Astrocyte (in vitro differentiated cells and primary cell): ENCODE measurements at places on chromosomes 7 and 10. TPM values are rescaled to one million over a fixed set of nuclear protein-coding genes. Genes with fewer than 3 reads are reported as not detected.

DNA sequence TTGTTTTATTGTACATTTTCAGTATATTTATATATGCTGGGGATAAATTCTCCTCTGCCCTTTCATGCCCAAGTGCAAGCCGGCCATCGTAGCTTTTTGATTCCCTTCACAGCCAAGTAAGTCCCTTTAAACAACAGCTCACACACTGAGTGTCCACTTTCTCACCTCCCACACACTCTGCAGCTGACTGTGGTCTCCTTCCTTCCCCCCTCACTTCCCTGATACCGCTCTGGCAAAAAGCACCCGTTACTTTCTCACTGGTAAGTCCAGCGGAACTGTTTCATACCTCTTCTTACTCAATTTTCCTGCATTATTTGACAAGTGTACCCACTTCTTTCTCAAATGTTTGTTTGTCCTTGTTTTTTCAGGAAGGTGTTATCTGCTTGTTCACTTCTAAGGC, 35.2 kb downstream of the MGAM start:
- DNase-seq, result no peak

DNA sequence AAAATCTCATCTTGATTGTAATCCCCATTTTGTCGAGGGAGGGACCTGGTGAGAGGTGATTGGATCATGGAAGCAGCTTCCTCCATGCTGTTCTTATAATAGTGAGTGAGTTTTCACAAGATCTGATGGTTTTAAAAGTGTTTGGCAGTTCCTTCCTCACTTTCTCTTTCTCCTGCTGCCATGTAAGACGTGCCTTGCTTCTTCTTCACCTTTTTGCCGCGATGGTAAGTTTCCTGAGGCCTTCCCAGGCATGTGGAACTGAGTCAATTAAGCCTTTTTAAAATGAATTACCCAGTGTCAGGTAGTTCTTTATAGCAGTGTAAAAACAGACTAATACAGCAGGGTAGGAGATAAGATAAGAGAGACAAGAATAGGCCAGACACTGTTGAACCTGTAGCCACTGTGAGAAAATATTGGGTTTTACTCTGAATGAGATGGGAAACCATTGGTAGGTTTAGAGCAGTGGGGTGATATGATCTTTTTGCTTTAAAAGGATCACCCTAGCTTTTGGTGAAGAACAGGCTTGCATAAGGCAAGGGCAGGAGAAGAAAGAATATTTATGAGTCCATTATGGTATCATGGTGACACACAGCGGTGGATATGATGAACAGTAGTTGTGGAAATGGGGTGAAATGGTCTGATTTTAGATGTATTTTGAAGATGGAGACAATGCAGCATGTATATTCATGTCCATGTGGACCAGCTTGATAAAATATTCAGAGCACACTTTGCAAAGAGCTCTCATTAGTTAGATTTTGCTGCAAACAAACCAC, 11.5 kb downstream of the OR6B1 start:
- DNase-seq, result no peak

GRCh38 chr7:44797329-44798258, 1.1 kb downstream of the PPIA start:
- DNase-seq, result peak; percentile 77

GRCh38 chr7:6165521-6166320, 106.7 kb downstream of the CYTH3 start:
- DNase-seq, result no peak

DNA sequence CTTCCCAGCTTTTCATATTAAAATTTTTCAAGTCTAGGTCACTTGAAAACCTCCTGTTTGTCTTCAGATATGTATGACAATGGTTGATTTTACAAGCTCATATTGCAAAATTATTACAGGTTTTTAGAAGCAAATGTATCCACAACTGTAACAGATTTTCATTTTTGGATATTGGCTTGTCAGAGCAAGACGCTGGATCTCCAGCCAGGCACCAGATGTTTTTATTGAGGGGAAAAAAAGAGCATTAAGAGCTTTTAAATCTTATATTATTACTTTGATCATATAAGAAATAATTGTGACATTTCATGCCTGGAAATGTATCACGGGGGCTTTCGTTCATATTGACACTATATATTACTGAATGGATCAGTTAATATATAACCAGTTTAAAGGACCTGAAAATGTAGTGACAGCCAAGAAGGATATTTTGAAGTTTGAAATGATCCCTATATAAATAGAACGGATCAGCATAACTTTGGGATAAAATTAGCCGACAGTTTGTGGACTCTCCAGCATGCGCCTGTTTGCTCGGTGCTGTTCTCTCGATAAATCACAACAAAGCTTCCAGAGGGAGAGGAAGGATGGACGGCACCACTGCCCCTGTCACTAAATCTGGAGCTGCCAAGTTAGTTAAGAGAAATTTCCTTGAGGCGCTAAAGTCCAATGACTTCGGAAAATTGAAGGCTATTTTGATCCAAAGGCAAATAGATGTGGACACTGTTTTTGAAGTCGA, at the start of gene ASB4:
TSS of gene ASB4 (plus strand) at position 553 of the 733 bp plus-strand sequence. CDS start at position 582, 29 bp downstream.
- DNase-seq, result no peak

- DNase-seq, result no peak
Measured at GRCh38 chr7:47561715-47562446, 20.0 kb downstream of the TNS3 start.

- DNase-seq, result no peak
Measured at GRCh38 chr10:69645296-69646184, 15.5 kb downstream of the FAM241B start.

GRCh38 chr7:26156451-26157420, 4.7 kb downstream of the NFE2L3 start:
- peak; percentile 96 for DNase-seq

GRCh38 chr10:107856047-107856315, 691.5 kb upstream of the SORCS1 start:
- DNase-seq, result no peak

DNA sequence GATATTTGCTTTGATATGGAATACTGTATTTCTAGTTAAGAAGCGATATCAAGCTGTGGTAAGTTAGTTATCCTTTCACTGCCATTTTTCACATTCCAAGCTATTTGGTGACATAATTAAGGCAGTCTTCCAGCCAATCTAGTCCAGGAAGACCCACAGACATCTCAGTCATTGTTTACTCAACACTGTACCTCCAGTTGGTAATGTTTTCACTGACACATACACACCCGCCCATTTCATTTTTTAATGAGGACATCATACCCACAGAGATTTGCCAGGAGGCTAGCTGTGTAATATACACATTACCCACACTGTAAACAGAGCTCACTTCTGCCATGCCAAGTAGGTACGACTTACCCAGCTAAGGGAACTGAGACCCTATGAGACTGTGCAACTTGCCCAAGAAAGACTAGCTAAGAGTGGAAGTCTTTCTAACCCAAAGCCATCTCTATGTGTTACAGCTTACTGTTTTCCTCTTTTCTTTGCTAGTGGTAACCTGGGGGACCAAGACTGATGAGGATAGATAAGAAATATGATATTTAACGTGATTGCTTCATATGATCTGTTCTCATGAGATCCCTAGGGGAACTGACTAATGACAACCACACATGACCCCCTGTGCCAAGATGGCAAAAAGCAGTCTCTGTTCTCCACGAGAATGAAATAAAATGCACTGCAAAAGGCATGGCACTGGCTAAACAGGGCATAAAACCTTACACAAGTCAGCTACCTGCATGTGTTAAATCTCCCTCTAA, 179.0 kb downstream of the DGKI start:
- peak; percentile 97 for DNase-seq

DNA sequence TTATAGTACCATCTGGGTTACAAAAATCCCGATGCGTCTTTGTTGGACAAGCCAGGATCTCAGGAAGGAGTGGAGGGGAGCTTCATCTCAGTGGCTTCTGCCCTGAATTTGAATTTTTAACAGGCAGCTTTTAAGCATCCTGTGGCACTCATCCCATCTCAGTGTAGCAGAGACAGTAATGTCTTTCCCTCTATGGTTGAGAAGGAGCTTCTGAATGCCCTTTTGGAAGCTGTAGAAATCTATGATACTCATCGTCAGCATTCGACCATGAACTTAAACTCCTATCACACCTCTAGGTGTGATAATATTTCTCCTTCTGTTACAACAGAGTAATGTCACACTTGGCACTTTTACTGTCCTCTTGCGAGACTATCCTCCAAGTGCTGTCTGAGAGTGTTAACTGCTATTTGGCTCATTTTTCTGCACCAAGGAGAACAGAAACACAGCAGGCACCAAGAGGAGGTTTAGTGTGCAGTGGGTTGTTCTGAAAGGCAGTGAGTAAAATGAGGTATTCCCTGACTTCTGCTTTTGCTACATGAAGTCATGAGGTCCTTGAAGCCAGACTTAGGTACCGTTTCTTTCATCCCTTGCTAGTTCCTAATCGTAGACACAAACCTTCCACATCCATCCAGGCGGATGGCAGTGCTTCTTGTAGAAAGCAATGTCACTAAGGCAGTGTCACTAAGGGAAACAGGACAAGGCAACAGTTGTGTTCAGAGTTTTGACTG, 177.4 kb downstream of the CELF2 start:
- DNase-seq, result no peak

DNA sequence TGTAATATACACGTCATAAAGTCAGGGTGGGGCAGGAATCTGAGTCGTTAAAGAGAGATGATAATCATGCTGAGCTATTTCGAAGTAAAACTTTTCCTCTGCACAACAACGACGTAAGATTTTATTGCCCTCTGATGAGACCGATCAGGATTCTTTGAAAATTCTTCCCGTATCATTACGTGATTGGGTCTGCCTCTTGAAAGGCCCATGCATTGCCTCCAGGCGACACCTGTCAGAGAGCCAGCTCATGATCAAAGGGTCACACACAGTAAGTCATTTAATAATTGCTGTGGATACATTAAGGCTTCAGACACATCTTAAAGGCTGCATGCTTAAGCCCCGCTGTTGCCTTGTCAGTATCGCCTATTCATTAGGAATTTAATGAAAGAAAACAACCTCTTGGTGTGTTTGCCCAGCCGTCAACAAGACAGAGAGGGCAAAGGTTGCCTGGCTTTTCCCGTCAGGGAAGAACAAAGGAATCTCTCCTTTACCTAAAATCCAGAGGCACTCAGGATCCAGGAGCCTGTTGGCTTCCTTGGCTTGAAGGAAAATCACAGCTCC, 189.0 kb upstream of the SH2B2 start:
- no peak for DNase-seq

GRCh38 chr10:80530251-80530650, 7.5 kb upstream of the SH2D4B start:
- DNase-seq, result no peak

DNA sequence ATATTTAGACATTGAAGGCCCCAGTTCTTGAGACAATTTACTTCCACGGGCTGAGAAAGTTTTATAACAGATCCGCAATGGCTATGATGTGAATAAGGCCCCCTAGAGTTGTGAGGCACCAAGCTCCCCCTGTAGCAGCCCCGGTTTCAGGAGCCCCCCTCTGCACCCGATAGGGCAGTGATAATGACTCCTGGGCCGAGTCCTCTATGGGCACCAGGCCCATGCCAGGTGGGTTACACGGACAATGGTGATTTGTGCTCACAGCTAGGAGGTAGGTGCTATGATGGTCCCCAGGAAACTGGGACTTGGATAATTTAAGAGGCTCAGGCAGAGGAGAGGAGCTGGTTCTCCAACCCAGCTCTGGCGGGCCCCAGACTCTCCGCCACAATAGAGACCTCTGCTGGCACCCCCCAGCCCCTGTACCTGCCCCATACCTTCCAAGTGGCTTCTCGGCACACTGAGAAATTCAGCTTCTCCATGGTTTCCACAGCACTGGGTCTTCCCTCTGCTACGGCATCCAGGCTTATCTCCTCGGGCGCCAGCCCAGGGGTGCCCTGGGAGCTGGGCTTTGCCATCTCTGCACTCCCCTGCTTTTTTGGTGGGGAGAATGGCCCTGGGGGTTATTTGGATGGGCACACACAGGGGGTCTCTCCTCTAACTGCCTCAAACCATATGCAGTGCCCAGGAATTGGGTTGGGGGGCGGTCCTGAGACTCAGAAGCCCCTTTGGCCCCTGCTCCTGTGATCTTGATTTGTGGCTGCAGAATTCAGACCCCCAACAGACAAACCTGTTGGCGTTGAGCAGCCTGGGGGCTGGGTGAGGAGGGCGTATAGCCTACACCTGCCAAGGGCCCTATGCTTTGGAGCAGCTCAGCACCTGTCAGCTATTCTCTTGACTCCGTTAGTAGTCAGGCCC, 12.2 kb upstream of the KCP start:
- no peak for DNase-seq

- no peak for DNase-seq
Measured at GRCh38 chr7:45511721-45512597, 62.2 kb upstream of the ADCY1 start.

DNA sequence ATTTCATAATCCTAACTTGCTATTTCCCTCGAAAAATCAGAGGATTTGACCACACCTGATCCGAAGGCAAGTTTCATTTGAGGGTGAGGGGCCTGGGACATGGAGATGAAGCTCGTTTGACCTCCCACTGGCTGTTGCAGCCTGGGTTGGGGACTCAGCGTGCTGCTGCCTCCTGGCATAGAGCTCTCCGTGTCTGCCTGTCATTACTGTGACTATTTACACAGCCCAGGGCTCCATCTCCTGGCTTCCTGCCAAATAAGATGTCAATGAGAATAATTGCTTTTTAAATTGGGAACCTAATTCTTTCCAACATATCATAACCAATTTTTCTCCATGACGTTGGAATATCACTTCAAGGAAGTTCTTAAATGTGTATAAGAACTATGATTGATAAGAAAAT, 139.3 kb upstream of the COBL start:
- DNase-seq, result no peak

GRCh38 chr10:19638182-19638895, 177.9 kb upstream of the PLXDC2 start:
- DNase-seq, result peak; percentile 93

DNA sequence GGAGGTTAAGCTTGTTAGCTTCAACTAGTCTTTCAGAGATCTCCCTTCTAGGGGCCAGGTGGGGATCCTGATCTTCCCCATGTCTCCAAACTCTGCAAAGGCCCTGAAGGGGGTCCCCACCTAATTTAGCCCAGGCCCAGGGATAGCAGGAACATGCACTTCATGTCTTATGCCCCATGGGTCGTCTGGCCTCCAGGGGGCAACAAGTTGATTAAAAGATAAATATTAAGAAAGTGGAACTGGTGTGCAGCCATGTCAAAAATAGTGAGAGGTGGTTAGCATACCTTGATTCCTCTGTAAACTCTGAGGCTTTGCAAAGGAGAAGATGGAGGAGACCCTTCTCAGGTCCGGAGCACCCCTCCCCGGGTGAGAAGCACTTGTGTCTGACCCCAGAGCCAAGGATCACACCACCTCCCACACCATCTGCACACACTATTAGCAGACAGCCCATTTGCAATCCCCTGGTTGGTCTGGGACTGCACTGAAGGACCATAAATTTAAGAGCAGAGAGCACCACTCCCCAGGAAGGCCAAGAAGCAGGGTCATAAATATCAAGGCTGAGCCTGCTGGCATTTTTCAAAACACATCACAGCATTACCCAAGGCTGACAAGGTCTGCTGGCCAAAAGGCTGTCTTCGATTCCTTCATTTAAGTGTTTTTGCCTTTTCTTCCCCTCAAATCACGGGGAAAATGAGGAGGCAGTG, 44.2 kb upstream of the LRRC18 start:
- DNase-seq, result no peak

LRRC61 gene
- 0.24 and 0.45 TPM in 2 replicates for total RNA-seq

NACAD gene
- total RNA-seq, result 18.3 and 21.6 TPM in 2 replicates

PRLHR gene
- total RNA-seq, result not detected in 2 replicates

IDI2 gene
- total RNA-seq, result not detected in 2 replicates

RAB19 gene
- 0.50 TPM in 1 of 2 replicates, not detected in the other for total RNA-seq

ADRB1 gene
- 0.62 and 1.3 TPM in 2 replicates for total RNA-seq

UPK3BL2 gene
- 3.3 and 3.4 TPM in 2 replicates for total RNA-seq

CLDN4 gene
- total RNA-seq, result 13.7 and 32.5 TPM in 2 replicates

ADCK2 gene
- total RNA-seq, result 11.5 and 12.4 TPM in 2 replicates

MLXIPL gene
- total RNA-seq, result 0.41 TPM in 1 of 2 replicates, not detected in the other

ETV1 gene
- 12.5 and 12.6 TPM in 2 replicates for total RNA-seq

UBE2D1 gene
- total RNA-seq, result 18.4 and 22.1 TPM in 2 replicates

CYP3A4 gene
- not detected in 2 replicates for total RNA-seq
